ENCODE measurements at places on chromosomes 16 and 17.

- DNase-seq = no peak
Measured at GRCh38 chr16:27381236-27381635, 20.7 kb upstream of the IL21R start.

DNA sequence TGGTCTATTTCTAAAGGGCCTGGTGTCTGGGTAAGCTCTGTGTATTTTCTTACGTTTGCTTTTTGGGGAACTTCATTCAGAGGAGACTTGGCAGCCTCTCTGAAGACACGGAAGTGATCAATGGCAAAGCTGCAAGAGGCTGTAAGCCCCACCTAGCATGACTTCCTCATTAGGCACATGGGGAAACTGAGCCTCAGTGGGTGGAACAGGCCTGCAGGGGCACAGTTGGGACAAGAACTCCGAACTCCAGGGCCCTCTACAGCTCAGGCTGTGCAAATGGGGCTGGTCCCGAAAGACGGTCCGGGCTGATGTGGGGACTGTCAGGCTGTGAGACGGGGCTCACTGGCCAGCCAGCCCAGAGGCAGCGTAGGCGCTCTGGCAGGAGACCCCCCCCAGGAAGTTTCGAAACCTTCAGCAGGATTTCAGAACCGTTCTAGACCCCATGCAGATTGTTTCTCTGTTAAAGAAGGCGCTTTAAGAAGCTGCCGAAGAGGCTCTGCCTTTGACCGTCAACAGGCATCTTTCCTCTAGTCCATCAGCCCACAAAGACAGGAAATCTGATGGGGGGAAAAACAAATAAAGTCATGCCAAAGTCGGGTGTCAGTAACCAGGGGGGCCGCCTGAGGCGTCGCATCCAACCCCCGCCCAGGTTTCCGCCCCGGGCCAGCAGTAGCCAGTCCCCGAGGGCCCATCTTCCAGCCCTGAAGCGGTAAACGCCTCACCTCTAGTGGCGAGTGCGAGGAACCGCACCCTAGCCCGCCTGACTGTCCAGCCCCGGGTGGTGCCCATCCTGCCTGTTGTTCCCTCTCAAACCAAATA lies 79.8 kb upstream of the TBC1D3K start:
- DNase-seq = peak; percentile 19

DNA sequence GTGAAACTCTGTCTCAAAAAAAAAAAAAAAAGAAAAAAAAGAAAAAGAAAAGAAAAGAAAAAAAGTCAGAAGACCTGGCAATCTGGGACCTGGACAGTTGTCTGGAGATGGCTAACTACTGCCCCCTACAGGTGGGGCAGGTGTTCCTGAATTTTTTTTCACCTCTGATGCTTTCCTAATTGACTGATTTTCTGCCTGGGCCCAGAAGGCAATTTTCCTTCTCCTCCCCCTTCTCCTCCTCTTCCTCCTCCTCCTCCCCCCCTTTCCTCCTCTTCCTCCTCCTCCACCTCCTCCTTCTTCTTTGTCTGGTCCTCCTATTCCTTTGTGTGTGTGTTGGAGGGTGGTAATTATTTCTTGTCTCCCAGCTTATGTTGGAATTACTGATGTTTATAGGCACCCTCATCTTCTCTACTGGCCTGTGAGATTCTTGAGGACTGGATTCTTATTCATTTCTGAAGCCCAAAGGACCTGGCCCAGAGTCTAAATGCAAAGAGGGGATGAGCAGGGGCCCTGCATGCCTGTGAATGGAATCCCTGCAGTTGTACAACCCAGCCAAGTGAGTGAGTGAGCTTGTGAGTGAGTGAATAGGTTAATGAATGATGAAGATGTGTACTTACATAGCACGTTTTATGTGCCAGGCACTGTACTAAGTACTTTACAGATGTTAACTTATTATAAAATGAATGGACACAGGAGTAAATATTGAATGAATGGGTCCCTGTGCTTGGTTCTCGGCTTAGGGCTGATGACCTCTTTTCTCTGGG lies 26.9 kb downstream of the IRX5 start:
- no peak for DNase-seq

- no peak for DNase-seq
Measured at GRCh38 chr17:8326511-8327302, 12.9 kb upstream of the ODF4 start.

DNA sequence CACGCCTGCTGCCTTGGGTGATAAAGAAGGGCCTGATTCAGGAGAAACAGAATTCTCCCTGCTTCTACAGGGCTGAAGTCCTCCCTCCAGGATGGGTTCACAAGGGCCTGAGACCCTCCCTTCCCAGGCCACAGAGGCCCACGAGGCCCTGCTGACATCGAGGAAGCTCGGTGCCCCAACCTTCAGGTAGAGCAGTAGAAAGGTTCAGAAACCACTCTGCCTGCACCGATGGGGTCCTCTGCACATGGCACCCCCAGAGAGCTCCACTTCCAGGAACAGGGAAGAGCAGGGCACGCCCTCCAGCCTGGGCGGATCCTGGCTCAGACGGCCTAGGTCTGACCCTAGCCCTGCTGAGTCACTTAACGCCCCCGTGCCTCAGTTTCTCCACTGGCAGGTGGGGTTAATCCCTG lies 773 bp downstream of the CENPX start:
- no peak for DNase-seq

DNA sequence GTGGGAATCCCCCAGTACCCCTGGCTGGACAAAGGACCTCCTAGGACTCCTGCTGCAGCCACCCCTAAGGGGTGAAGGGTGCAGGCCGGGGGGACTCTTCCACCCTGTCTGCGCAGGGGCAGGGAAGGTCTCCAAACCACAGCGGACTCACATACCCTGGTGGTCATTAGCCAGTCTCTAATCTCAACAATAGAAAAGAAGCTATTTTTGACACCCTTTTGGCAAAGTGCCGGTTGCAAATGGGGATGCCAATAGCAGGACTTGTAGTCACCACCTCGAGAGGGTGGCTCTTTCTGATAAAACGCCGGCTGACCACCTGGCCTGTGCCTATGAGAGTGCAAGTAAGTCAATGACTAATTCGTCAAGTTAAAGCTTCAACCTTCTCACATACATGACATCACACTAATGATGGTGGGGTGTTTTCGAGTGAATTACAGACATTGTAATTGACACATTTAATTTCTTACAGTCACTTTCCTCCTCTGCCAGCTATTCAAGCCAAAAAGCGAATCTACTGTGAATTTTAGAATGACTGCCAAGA lies 23.1 kb upstream of the DNAH17 start:
- DNase-seq = no peak

- no peak for DNase-seq
Measured at GRCh38 chr16:10850478-10850850, 26.5 kb upstream of the CIITA start.

GRCh38 chr17:59277031-59277430 lies 54.4 kb upstream of the YPEL2 start:
- DNase-seq = no peak

Data from activated CD4-positive, alpha-beta T cell treated with anti-CD3 and anti-CD28 coated beads for 1 hour (primary cell).